ENCODE measurements at places on chromosomes 2 and 18.

DNA sequence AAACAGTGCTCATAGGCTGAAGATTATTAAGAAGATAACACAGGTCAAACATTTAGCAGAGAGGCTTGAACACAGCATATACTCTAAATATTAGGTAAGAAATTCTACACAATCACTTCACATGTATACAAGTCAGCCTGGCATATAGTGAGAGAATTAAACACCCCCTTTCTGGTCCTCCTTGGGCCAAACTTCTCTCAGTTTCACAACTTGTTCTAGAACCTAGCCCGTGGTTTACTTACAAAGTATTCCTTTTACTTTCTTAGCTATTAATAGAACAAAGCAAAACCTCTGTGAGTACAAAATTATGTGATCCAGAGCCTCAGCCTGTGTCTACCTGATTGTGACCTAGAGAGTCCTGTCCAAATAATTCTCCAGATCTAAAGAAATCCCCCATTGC, 562.8 kb downstream of the TNS1 start:
- DNase-seq = no peak

GRCh38 chr2:235639428-235639773, 145.6 kb downstream of the AGAP1 start:
- no peak for DNase-seq

GRCh38 chr18:50171406-50171805, 23.5 kb downstream of the MYO5B start:
- no peak for DNase-seq

DNA sequence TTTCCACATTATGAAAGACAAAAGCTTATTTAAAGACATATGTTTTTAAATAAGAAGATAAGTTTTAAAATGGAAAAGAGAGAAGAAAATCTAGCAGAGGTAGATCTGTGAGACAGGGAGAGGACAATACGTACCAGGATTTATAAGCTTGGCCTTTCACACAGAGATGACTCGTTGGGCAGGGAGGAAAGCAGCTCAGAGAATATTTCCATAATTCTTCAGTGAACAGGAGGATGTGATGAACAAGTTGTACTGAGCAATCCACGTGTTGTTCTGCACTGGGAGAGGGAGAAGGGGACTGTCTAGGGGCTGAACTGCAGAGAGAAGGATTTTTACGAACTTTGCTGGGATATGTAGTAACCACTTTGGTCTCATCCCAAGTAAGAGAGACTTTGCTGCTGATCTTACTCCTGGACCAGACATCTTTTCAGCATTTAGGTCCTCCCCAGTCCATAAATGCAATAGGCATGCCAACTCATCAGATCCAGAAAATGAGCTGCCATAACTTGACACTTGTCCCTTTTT, 162.5 kb upstream of the SETBP1 start:
- no peak for DNase-seq

DNA sequence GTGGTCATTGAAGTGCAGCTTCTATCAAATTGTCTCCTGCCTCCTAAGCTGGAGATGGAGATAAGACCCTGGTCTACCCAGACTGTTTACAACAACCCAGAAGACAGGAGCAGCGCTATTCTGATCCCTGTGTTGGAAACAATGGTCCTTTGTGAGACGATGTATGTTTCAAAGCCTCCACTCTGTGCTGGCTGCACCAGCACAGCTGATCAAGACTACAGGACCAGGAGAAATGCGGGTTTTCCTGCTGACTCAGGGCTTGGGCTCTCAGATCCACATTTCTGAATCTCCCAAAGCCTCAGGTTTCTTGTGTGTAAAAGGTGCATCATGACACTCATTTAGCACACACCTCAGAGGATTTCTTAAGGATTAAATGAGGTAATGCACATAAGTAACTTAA, 92.0 kb downstream of the POU3F3 start:
- no peak for DNase-seq

GRCh38 chr2:1814616-1815015, 70.3 kb upstream of the PXDN start:
- DNase-seq = no peak

DNA sequence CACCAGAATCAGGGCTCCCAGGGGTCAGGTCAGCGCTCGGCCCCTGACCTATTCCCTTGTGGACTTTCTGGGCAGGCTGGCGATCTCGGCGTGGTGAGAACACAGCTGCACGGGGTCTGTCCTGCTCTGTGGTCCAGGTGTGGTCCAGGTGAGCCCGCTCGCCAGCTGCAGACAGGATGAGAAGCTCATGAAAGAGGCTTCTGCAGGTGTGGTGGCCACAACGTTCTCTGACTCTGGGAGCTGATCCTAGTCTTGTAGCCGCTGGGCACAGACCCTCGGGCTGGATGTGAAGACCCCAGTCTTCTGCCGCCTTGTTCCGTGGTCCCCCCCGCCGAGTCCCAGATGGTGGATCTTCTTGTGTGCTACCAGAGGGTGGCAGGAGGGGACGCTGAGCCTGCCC, 129.7 kb downstream of the RTP5 start:
- DNase-seq = no peak

DNA sequence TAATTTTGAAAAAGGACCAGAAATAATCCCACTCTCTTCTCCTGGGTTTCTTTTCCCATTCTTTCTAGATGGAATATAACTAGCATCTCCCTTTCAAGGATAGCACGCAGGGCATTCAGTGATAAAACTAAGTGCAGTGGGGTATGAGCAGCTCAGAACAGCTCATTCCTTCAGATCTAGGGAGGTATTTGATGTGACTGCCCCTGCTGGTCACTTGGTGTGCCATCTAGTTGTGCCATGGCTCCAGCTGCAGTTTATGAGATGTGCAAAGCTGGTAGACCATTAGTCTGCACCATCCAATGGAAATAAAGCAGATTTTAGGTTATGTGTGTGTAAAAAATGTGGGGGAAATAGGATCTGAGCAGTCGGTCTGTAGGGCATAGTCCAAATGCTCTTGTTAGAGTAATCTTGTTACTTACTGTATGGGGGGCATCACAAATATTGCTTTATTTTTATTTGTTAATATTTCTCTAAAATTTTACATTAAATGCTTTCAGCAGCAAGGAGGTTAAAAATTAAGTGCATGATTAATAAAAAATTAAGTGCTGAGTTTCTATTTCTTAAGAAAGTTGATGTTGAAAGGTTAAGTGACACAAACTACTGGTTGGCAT, 38.9 kb downstream of the CTAGE1 start:
- peak; percentile 56 for DNase-seq

- no peak for DNase-seq
Measured at GRCh38 chr2:103506812-103507211, 745.0 kb downstream of the TMEM182 start.

DNA sequence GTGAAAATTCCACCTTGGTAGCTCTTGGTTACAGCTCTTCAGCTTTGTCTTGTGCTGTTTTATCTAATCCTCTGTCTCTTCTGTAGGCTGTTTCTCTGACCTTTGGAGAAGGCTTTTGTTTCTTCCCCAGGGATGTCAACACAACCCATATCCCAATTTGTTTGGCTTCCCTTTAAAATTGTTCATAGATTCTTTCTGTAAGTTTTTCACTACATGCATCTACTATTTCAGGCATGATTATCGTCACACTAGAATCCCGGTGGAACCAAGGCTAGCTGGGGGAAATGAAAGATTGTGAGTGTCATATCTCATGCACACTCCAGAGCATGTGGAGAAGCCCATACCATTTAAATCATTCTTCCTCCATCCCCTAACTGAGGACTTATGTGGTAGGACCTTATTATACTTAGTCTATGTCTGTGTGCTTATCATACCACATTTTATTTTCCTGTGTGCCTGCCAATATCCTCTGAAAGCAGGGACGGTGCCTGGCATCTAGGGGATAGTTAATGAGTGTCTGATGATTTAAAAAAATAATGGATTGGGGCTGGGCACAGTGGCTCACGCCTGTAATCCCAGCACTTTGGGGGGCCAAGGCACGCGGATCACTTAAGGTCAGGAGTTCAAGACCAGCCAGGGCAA, 59.9 kb downstream of the CRIM1 start:
- DNase-seq = no peak

DNA sequence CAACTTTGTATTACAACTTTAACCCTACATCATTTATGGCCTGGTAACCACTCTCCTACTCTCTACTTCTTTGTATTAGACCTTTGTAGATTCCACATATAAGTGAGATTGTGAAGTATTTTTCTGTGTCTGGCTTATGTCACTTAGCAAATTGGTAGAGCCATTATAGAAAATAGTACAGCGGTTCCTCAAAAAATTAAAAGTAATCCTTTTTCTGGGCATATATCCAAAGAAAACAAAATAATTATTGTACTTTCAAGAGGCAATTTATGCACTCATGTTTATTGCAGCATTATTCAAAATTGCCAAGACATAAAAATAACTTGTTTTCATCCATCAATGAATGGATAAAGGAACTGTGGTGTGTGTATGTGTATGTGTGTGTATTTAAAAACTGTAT, 537.5 kb upstream of the FSIP2 start:
- no peak for DNase-seq

GRCh38 chr2:42848265-42848664, 55.9 kb upstream of the HAAO start:
- no peak for DNase-seq

GRCh38 chr2:47300081-47300480, 102.9 kb upstream of the MSH2 start:
- no peak for DNase-seq

DNA sequence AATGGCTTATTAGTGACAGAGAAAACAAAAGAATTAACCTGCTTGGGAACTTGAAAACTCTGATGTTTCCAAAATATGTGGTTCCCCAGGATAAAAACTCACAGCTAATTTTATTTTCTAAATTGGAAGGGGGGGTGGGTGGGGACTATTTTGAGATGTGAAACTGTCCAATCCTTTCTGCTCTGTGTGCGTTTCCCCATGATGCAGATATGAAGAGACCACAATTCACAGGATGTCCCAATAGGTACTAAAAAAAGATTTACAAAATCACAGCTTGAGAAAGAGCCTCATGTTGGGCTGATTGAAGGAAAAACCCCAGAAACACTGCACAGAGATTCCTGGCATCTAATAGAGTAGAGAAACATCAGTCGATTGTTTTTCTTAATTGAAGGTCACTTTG, 273.2 kb downstream of the ARHGAP15 start:
- DNase-seq = no peak

- DNase-seq = no peak
Measured at GRCh38 chr18:44539926-44540325, 140.8 kb upstream of the SETBP1 start.

GRCh38 chr18:44569391-44570055, 111.2 kb upstream of the SETBP1 start:
- DNase-seq = no peak

DNA sequence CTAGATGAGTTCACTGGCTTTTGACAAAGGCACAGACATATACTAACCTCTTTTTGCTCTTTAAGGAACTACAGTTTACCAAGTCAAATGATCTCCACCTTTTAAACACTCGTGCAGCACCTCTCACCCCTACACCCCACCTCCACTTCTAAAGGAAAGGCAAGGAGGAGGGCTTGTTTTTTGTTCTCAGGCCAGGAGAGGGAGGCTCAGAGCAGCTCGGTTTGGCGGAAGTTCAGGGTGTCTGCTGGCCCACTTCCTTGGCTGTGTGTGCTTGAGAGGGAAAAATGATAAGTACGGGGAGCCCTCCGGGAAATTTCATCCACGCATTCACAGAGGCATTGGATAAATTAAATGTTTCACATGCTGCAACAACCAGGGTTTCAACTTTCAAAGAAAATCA, 667.9 kb downstream of the BCL11A start:
- DNase-seq = no peak

DNA sequence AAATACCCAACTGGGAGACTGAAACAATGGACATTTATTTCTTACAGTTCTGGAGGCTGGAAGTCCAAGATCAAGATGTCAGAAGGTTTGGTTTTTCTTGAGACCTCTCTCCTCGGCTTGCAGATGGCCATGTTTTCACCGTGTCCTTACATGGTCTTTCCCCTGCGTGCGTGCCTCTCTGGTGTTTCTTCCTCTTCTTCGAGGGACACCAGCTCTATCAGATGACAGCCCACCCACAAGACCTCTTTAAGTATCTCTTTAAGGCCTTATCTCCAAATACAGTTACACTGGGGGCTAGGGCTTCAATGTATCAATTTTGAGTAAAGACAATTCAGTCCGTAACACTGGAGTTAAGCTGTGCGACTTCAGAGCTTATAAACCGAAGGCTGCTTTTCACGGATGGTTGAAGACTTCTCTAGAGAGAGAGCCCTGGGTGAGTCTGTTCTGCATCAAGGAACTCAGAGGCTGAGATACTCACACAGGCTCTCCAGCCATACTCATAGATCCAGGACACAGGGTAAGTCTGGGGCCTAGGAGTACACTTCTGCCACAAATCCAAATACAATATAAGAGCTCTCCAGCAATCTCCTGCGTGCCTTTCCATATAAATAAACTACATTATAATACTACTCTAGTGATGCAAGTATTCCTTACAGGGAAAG, 339.9 kb upstream of the PKDCC start:
- DNase-seq = no peak

DNA sequence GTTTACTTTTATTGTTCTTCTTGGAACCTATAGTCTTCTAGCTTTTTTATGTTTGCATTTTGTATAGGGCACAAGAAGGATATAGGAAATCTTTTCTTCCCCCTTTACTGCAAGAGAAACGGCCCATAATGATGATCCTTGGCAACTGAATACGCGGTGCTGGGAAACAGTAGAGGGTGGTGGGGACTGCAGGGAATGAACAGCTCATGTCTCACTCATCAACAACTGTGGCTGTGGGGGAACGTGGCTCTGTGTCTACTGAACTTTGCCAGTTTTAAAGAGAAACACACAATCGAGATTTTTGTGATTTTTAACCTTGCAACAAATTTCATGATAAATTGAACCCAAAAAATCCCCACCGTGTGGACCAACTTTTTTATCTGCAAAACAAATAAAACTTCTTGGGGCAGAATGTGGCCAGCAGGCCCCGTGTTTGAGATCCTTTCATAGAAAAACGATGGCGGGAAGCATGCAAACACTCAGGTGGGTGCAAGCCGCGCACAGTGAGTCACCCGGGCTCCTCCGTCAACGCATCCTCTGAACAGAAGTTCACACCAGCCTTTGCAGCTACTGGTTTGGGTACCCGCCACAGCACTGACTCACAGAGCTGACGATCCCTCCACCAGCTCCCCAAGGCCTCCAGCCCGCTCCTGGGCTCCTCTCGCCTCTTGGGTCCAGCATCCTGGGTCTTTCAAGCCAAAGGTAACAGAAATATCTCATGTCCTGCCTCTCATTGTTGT, 149.3 kb downstream of the COL6A3 start:
- DNase-seq = no peak

DNA sequence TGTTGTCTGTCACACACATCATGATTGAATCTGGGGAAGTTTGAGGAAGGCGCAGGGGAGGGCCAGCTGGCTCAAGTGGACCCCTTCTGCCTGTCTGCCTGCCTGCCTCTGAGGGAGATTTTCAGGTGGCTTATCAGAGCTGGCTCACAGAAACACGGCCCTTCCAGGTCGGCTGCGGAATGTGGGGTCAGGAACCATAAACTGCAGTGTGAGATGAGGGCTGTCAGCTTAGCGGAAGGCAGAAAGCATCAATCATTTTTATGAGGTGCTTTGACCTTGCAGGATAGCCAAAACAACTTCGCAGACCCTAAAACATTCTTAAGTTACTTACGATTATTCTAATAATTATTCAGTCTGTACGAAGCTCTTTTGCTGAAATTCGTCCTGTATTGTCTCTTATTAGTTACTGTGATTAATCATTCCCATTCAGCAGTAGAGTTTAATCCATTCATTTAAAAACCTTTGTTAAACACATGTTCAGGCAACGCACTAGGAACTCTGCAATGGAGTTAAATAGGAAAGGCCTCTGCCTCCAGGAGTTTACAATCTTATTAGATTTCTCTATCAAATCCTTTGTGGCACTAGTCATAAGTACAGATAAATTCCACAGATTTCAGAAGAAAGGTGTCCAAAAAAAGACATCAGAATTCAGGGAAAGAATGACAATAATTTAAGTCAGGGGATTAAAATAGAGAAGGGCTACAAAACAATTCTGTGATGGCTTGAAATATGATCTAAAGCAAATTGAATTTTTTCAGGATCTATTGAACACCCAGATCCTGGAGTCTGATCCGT, 371.6 kb downstream of the HRH4 start:
- DNase-seq = no peak
